ENCODE measurements at places on chromosomes 6 and 20.

DNA sequence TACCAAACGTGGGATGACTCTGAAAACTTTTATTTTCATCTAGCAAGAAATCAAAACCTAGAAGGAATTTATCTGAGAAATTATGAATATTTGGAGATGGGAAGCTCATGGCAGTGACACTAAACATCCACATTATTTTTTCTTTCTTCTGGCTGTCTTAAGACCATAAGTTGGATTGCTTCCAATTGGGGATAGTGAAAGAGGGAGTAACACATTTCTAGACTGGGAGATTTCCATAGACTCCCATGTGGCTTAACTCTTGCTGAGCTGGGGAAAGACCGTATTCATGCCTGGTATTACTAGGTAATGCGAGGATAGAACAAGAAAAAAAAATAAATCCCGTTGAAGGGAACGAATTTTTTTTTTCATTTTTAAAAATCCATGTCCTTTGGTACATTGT lies 120.0 kb downstream of the UTRN start:
- no peak for DNase-seq

DNA sequence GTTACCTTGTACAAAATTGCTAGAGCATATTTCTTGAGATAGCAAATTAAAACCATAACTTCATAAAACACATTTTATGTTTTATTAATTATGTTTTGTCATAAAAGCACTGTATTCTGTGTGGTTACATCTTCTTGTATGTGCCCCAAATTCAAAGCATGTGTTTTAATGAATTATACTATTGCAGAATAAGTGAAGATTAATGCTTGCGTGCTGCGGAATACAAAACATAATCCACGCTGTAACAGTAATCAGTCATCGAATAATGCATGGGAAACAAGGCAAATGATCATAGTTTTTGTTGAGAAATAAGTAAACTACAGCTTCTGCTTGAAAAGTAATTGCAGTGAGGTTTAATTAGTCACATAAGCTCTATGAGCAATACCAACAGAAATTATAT lies 459.2 kb upstream of the SOX4 start:
- no peak for DNase-seq

DNA sequence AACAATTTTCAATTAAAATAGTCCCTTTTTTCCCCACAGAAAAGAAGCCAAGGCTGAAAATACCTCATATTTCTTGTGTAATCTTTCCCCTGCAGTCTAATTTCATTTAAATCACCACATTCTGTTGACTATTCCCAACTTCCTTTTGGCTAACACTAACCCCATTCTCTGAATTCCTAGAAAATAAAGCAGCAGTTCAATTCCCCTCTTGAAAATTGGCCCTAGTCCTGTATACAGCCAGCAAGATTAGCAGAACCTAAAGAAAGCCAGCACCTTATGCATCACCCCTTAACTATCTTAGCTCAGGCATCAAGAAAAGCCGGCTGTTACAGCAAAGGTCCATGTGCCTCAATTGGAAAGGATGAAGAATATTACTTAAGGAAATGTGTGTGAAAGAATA lies 69.7 kb downstream of the MDN1 start:
- DNase-seq: no peak

DNA sequence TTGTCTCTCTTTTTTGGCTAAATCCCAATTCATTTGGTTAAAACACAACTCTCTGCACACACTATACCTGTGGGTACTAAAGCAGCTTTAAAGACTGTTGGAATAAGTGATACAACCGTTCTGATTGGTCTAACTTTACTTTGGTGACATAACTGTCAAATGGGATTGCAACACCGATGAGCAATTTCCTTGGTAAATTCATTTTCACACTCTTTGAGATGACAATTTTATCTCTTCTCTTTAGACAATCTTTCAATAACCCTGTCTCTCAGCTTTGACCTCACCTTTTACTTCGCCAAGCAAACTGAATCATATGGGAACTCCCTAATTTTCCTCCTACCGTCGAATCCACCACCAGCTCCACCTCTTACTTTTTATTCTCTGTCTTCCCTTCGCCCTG lies 60.8 kb downstream of the ECT2L start:
- DNase-seq: peak; percentile 7

DNA sequence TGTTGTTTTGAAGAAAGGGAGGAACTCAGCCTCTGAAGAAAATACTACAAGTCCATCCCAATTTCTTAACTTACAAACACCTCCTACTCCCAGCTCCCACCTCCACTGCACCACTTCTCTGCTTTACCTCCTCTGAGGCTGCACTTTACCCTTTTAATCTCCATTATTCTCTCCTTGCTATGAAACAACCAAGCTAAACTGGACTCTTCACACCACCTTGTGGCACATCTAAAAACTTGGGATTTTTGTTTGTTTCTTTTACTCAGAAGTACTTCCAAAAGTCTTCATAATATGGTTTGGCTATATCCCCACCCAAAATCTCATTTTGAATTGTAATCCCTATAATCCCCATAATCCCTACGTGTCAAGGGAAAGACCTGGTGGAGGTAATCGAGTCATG lies 142.2 kb downstream of the MOXD1 start:
- DNase-seq: no peak

- DNase-seq: no peak
Measured at GRCh38 chr20:20373091-20373571, 5.2 kb downstream of the INSM1 start.

GRCh38 chr6:37433657-37434271 lies 743 bp downstream of the CMTR1 start:
- peak; percentile 56 for DNase-seq

GRCh38 chr20:37711994-37712964 lies 18.4 kb downstream of the CTNNBL1 start:
- DNase-seq: no peak

DNA sequence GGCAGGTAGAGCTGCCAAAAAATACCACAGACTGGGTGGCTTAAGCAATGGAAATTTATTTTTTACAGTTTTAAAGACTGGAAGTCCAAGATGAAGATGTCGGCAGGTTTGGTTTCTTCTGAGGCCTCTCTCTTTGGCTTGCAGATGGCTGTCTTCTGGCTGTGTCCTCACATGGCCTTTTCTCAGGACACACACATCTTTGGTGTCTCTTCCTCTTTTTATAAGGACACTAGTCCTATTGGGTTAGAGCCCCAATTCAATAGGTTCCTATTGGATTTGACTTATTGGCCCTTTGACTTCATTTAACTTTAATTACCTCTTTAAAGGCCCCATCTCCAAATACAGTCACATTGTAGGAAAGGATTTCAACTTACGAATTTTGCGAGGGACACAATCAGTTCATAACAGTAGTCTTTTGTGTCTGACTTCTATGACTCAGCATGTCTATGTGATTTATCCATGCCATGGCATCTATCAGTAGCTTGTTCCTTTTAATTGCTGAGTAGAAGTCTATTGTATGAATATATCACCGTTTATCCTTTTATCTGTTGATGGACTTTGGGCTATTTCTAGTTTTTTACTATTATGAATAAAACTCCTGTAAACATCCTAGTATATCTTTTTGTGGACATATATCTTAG lies 11.0 kb upstream of the TCP11 start:
- peak; percentile 5 for DNase-seq

DNA sequence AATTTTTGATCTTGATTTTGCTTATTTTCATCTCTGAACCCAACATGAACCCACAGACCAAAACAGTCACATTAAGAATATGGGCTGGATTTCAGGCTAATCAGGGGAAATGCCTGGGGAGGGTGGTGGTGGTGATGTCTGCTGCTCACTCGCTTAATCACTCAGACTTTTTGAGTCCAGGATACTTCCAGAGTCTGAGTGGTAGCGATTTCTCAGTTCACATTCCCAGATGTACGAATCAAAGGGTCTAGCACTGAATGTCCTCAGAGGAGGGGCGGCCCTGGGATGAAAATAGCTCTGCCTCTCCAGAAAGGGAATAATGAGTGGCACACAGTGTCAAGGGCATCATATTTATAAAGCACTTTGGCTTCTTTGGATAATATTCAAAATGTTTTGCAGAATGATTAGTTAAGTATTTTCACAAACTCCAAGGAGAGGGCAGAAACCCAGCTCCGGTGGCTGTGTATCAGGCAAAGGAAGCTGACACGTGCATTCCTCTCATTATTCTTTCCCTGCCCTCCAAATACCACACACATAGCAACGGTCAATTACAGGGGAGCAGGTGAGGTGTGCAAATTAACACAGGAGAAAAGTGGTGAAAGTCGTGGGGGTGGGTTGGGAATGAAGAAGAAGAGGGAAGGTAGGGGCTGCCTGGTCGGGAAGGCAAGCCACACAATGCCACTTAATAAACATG lies 345.2 kb upstream of the RSPO3 start:
- DNase-seq: no peak

DNA sequence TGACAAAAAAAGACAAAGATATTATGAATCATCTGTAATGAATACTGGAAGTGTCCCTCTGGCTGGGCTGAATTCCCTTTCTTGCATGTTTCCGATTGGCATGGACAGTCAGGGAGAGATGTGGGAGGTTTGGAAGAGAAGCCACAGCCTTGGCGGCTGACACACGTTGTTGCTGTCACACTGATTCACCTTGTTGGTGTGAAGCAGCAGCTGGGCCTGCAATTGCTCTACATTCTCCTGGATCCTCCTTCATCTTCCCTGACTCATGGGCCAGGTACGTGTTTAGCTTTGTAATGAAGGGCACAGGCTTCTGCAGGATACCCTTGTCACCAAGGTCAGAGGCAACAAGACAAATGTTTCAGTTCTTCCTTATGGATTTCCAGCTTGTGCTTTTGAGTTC lies 13.4 kb upstream of the SMIM8 start:
- no peak for DNase-seq

DNA sequence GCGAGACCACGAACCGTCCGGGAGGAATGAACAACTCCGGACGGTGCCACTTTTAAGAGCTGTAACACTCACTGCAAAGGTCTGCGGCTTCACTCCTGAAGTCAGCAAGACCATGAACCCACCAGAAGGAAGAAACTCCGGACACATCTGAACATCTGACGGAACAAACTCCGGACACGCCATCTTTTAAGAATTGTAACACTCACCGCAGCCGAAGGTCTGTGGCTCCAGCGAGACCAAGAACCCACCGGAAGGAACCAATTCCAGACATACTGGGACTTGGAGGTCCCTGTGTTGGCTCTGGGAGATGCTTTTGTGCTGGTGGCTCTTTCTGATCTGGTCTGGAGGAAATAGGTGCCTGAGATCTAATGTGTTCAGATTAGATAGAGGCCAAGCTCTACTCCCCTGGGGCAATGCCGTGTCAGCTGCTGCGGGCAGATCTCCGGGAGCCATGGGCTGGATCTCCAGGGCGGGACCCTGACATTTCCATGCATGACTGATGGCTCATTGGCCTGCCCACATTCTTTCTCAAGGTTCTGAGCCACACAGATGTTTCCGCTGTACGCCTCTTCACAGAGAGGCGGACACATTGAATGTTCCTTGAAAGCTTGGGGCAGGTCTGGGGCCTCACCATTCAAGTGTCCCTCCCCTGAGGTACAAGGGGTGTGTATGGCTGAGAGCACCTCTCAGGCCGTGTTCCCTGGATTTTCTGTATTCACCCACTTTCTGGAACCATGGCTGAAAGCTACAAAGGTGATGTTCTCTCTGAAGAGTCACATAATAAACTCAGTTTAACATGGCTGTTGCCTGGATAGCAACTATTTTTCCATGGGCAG lies 29.3 kb downstream of the GMPR start:
- DNase-seq: no peak

DNA sequence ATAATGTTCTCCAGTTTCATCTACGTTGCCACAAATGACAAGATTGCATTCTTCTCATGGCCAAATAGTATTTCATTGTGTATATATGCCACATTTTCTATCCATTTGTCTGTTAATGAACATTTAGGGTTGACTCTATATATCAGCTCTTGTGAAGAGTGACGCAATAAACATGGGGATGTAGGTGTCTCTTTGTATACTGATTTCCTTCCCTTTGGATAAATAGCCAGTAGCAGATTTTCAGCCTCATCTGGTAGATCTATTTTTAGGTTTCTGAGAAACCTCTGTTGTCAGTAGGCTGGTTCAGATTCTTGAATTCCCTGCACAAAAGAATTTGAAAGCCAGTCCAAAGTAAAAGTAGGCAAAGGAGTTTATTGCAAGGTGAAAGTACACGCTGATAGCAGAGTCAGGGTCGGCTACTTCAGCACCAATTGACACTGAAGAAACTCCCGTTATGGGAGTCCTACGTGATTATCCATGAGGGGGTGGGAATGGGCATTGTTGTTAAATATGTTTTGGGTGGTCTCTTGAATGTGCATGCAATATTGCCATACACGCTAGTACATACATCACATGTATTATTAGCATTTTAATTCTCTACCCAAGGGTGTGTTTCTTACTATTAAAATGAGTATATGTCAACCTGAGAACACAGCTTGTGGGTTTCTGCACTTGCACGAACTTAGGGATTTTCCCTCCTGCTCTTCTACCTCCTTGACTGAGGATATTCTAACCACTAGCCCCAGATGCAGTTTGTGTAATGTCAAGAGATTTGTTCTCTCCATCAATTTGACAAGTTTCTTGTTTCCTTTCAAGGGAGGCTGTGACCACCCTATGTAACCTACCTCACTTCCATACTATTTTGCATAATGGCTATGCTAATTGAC lies 14.4 kb upstream of the SLC17A2 start:
- DNase-seq: no peak

DNA sequence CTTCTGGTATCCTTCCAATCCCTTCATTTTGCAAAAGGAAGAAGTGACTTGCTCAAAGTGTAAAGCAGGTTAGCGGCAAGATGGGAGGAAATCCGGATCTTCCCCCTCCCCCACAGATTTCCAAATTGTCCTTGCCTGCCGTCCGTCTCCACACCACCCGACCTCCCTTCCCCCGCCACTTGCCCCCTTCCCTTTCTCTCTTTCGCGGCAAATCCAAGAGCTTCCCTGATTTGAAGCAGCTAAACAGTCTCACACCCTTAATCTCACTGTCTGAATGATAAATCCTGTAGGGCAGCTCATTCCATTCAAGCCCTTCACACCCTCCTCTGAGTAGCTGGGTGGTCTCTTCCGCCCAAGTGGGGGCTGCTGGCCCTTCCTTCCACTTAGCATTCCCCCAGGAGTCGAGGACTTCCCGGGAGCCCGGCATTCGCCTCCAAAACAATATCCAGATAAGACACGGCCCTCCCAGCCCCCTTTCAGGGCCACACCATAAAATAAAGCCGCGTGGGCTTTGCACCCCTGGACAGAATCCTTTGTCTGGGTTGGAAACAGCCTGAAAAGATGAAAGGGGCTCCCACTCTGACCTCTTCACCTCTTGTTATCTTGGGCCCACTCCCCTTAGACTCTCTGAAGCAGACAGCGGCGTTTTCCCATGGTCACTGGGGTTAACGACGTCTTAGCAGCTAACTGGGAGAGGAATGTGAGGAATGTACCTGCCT lies 44.0 kb upstream of the PIM1 start:
- DNase-seq: no peak

GRCh38 chr6:41583565-41583964 lies 37.4 kb downstream of the FOXP4 start:
- no peak for DNase-seq

- peak; percentile 32 for DNase-seq
Measured at GRCh38 chr6:36724514-36725390, 27.1 kb downstream of the RAB44 start.

GRCh38 chr6:135265278-135265677 lies 84.2 kb downstream of the MYB start:
- no peak for DNase-seq

DNA sequence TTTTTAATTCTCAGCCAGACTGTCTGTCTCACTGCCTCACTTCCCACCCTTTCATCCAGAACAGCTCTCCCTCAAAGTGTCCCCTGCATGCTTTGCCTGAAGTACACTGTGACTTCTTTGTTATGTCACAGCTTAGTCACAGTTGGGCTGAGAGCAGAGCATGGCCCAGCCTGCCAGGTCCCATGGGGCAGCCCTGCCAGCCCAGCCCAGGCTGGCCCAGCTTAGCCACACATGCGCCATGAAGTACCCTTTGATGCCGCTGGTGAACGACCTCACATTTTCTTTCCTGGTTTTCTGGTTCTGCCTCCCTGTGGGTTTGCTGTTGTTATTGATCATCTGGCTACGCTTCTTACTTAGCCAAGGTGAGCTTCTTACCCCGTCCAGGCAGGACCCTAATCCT lies at the start of gene ADIG:
ADIG (plus strand) TSS at position 185 of the 400 bp plus-strand sequence; CDS start at position 239, 54 bp downstream.
- no peak for DNase-seq

All from inflammatory macrophage treated with lipopolysaccharide for 1 hour (primary cell).